ENCODE measurements at places on chromosomes 7 and 10.

DNA sequence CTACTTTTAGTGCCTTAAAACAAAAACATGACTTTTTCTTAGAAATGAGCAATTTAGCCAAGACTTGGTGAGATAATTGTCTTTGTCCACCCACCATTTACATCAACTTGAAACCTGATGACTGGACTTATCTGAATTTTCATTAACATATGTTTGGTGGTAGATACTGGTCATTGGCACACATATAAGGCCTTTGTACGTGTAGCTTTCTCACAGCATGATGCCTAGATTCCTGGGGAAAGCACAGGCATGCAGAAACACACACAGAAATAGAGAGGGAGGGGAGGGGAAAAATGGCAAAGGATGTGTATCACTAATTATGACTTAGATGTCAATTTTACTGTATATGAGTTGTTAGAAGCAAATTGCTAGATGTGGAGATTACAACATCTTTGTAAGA is 488.4 kb downstream of the NXPH1 start:
- no peak for DNase-seq

DNA sequence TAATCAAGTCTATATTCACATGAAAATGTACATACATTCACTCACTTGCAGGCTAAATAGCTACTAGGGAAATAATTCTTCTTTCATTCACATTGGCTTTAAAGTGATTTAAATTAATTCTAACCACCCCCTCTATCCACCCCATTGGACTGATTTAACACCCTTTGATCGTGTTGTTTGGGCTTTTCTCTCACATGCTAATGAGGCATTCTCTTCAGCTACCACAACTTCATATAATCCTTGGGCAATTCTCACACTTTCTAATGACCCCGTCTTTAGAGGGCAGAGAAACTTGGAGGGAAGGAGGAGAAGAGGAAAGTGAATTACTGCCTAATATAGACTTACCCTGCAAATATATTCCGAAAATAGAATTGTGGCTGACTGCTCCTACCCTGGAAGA is 24.6 kb downstream of the GRM3 start:
- DNase-seq, result no peak

DNA sequence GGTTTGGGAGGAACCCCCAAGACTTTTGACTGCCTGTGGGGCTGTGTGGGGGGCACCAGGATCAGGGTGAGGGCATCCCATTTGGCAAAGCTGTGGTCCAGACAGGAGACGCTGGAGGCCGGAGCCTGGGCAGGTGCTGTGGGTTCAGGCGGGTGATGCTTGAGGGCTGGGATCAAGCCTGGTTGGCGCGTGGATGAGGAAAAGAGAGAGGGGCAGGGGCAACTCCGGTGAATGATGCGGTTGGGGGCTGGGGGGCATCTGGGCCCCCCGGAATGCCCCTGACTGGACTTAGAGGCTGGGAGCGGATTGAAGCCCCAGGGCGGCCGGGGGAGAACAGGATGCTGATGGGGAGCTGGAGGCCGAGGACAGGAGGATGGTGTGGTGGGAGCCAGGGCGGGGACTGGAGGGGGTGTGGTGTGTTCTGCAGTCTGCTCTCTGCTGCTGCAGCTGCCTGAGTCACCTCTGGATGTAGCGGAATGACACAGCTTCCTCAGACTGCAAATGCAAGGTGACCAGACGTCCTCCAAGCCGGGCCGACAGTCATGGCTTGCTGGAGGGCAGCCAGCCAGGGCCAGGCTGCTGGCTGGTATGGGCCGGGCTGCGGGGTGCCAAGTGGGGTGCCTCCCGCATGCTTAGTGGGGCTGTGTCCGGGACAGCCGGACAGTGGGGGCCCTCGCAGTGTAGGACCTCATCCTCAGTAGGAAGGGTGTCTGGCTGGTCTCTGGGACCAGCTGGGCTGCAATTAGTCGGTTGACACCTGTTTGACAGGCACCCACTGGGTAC is 3.2 kb downstream of the MAFK start:
- DNase-seq, result no peak

DNA sequence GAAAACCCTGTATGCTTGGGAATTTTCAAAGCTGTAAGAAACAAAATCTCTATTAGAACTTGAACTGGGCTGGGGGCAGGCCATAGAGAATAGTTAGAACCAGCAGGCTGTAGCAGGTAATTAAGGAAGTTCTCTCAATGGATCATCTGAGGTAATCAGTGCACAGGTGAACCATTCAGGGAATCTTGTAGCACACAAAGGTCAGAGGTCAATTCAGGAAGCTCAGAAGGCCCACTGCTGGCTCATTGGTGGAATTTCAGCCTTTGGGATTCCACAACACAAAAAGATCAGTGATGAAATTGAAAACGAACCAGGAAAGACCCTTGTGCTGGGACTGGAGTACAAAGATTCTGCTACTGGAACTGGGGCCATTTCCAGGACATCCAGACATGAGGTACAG is 82.0 kb downstream of the TMEM168 start:
- DNase-seq, result no peak

- no peak for DNase-seq
Measured at GRCh38 chr10:84059526-84059925, 79.8 kb upstream of the GHITM start.

- no peak for DNase-seq
Measured at GRCh38 chr7:13057462-13058200, 370.2 kb downstream of the ARL4A start.

GRCh38 chr10:111356571-111356970 is 279.7 kb downstream of the ADRA2A start:
- DNase-seq, result no peak

- no peak for DNase-seq
Measured at GRCh38 chr10:58784361-58784760, 271.7 kb downstream of the BICC1 start.

GRCh38 chr10:36475746-36476145 is 649.7 kb upstream of the ANKRD30A start:
- DNase-seq, result no peak

DNA sequence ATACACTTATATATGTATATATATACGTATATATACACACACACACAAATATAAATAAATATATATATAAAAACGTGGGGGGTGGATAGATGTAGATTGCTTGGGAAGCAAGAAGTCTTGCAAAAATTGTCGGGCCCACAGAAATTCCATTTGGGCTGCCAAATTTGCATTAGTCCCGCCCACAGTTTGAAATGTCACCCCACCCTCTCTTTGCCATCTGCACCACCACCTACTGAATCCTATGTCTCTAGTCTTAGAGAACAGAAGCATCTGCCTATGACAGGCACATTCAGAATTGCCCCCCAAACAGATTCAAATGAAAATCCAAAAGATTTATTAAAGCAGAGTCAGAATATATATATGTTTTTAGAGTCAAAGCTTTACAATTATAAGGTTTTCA is 25.6 kb upstream of the CACNA2D1 start:
- DNase-seq, result no peak

GRCh38 chr10:790821-791551 is 101.5 kb upstream of the DIP2C start:
- DNase-seq, result no peak

- DNase-seq, result no peak
Measured at GRCh38 chr7:2069472-2069860, 163.3 kb downstream of the MAD1L1 start.

DNA sequence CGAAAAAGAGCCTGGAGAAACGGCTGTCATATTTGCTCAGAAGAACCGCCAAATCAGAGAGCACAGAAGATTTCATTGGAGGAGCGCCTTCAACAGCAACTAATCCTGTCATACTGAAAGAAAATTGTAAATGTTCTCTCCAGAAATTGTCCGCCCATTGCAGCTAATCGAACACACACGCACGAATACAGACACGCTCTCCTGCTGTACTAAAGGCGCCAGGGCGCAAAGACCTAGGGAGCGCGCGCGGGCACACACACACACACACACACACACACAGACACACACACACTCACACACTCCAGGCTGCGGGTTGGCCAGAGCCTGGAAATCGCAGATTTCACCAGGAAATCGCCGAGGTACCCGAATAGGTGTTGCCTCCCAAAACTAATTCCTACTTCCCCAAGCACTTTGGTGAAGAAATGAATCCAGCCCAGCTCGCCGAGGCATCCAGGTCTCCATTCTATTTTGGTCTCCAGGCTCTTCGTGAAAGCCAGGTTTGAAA is at the start of gene CHRM2:
Gene CHRM2, plus strand, starts transcription at position 157 of the 505 bp plus-strand sequence. CDS start 146,214 bp downstream, outside the sequence.
- no peak for DNase-seq

- no peak for DNase-seq
Measured at GRCh38 chr10:61302124-61302523, 151.1 kb downstream of the TMEM26 start.

DNA sequence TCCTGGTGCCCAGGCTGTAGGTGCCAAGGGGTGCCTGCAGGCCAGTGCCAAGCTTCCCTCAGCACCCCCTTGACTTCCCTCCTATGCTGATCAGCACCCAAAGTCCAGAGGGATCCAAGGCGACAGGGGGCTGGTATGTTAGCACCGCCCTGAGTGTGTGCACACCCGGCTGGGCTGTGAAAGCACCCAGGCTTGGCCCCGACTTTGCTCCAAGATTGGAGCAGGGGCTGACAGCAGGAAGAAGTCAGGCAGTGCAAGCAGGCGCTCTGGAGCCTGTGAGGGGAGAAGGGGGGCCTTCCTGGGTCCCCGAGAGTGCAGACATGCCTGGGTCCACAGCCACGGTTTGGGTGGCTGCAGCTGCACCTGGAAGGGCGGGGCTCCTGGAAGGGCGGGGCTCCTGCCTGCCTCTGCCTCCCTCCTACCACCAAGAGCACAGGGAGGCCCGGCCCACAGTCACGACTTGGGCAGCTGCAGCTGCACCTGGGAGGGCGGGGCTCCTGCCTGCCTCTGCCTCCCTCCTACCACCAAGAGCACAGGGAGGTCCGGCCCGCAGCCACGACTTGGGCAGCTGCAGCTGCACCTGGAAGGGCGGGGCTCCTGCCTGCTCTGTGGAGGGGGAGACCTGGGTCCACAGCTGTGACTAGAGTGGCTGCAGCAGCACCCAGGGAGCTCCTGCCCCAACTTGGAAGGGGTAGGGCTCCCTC is 30.2 kb upstream of the ZMYND11 start:
- no peak for DNase-seq

- DNase-seq, result no peak
Measured at GRCh38 chr10:89428877-89429276, 14.5 kb downstream of the IFIT5 start.

DNA sequence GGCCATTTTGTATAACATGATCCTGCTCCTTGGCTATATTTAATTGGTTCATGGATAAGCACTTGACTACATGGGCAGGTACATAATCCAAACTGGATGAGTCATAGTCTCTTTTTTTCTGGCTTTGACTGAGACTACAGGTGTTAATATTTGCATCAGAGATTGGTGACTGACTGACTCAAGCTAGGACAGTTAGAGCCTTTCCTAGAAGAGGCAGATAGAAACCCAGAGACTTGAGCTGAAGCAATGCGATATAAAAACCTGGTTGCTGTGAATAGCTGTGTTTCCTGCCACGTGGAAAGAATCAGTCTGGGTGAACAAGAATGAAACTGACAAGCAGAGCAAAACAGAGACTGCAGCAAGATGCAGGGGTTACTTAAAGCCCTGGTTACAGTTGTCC is 81.0 kb downstream of the SAMD9 start:
- no peak for DNase-seq

DNA sequence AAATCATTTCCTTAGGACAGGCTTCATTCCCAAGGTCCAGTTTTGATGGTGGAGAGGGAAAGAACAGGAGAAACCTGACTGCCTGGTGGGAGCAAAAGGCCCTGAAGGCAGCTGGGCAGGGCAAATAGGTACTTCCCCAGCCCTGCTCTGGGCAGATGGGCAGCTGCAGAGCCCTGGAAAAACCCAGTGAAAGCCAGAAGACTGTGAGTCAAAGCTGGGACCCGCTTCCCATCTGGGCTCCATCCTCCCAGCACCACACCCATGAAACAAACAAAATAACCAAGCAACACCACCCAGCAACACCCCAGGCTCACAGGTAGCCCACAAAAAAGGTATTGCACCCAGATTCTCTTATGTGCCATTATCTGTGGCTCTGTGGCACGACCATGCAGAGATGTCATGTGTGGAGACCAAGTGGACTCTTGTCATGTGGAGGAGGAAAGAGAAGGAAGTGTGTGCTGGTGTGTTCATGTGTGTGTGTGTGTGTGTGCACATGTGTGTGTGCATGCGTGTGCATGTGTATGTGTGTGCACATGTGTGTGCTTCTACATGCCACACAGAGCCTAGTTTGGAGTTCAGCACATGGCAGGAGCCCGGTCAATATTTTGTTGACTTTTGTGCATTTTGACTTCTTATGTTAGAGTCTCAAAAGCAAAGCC is 9.8 kb downstream of the CLRN3 start:
- DNase-seq, result no peak

- no peak for DNase-seq
Measured at GRCh38 chr7:54811846-54812254, 52.8 kb upstream of the SEC61G start.

GRCh38 chr7:44150466-44150832 is 9.3 kb upstream of the MYL7 start:
- DNase-seq, result no peak

DNA sequence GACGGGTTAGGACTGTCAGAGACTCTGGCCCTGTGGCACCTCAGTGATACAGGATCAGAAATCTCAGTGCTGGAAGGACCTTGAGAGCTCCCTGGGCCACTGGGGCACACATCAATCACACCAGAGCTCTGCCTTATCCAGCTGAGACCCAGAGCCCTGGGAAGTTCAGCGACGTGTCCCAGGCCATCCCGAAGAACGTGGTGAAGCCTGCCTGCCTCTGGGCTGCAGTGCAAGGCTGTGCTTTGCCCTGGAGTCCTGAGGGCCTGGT is 79.8 kb upstream of the MGMT start:
- DNase-seq, result no peak

DNA sequence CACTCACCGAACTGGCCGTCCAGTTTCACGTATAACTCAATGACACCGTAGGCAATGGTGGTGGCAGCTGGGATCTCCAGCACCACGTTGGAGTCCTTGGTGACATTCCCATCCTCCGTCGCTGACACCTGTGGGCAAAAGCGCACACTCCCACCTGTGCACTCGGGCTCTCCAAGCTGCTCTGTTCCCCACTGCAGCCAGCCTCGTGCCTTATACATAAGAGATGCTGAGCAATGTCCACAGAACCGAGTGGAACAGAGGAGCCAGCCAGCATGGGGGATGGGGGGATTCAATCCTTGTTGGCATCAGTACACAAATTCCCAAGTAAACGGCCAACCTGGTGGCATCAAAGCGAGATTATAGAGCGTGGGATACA is 40.0 kb downstream of the GSDME start:
- no peak for DNase-seq

- DNase-seq, result no peak
Measured at GRCh38 chr10:62978482-62978881, 154.6 kb upstream of the NRBF2 start.

- no peak for DNase-seq
Measured at GRCh38 chr7:85023916-85024315, 162.9 kb downstream of the SEMA3D start.

DNA sequence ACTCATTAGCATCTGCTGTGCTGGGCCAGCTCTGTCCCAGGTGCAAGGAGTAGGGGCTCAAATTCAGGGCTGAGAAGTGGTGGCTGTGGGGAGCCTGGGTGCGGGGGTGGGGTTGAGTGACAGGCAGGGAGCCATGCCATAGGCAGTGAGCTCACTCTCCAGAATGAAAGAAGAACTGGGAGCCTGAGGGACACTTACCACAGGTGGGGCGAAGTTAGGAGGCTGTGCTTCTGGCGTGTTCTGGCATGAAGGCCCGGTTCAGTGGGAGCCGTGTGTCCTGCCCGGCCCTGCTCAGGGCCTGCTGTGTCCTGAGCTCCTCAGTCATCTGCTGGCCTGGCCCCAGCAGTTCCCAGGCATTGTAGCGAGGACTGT is 62.5 kb downstream of the MKI67 start:
- no peak for DNase-seq

Measured in activated gamma-delta T cell (primary cell).